Astrocyte (in vitro differentiated cells and primary cell): ENCODE measurements at places on chromosomes 1 and 21. TPM values are rescaled to one million over a fixed set of nuclear protein-coding genes. Genes with fewer than 3 reads are reported as not detected.

DNA sequence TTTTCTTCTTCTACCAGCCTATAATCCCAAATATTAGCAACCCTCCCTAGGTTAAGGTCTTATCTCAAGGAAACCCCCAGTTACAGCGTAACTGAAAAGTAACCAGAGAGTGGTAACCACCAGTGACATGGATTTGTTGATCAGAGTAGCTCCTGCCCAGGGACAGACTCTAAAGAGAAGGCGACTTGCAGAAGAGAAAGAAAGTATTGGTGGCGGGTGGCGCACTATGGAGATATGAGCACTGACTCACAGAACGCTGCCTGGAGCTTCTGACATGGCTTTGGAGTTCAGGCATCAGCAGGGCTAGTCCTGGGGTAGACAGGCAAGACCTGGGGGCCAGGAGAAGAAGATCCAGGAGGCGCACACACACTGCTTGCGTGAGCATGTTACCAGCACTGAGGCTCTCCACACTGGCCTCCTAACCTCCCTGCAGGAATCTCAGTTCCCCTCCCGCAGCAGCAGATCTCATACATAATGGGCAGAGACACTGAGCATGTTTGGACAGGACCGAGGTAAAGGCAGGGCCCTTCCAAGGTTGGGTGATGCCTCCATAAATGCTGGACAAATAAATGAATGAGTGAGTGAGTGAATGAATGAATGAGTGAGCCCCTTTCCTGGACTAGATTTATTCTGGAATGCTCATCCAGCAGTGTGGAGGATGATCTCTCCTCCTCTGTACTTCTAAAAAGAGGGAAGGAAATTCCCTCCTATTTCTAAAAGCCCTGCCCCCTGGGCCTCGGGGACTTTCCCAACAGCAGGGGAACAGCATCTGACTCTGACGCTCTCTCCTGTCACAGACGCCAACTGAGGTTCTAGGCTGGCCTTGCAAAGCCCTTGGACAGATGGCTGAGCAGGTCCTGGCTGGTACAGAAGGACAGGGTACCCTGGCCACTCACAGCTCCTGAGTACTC is 175.5 kb downstream of the CLIC6 start:
- DNase-seq = no peak

DNA sequence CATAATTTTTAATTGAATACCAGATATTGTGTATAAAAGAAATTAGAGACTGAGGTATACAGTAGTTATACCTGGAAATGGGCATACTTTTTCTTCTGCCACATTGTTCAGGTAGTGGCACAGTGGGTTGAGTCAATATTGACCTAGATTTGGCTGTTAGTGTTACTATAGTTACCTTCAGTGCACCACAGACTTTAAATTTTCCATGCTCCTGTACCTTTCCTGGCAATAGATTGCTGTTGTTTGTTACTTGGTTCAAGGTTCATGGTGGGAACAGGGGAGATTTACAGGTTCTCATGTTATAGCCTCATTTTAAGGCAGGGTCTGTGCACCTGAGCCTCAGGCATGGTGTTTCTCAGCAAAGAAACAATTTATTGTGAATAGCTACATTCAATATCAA is 218.7 kb downstream of the LBR start:
- DNase-seq = no peak

- no peak for DNase-seq
These were observed 100.0 kb upstream of the SLC25A33 start for GRCh38 chr1:9439074-9439761.

Gene DSCAM
- 0.17 and 0.18 TPM in 2 replicates for total RNA-seq

- peak; percentile 26 for DNase-seq
These were observed 739 bp downstream of the SMG5 start for GRCh38 chr1:156281693-156282478.

- no peak for DNase-seq
These were observed 776 bp downstream of the KDM1A start for GRCh38 chr1:23019863-23020625.

GRCh38 chr1:156356875-156357534 is 12.0 kb upstream of the RHBG start:
- DNase-seq = no peak

Gene LHX4
- 0.14 and 0.36 TPM in 2 replicates for total RNA-seq
